ENCODE measurements at places on chromosomes 4 and X. TPM values are rescaled to one million over a fixed set of nuclear protein-coding genes. Genes with fewer than 3 reads are reported as not detected.

DNA sequence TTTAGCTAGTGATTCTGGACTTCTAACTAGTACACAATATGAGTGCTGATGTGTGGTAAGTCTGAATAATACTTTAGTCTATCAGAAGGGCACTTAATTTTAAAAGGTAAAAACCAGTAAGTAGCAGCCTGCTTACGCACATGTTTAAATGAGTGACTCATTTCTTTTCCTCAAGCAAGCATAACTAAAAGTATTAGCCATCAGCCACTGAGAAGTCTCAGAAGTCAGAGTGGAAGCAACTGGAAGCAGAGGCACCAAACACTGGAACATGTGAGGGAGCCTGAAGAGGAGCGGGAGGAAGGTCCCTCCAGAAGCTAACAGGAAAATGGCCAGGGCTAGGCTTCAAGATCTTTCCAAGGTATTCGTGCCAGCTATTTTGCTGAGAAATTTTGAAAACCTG lies 257.7 kb downstream of the RAPGEF2 start:
- no peaks in the 10 kb centered on the region for H3K4me1 ChIP-seq
- H3K36me3 ChIP-seq = peaks cover 31% of the 10 kb centered on the region
- H3K27me3 ChIP-seq = no peaks in the 10 kb centered on the region
- H3K4me3 ChIP-seq = no peak overlapping the region

GRCh38 chr4:120007191-120007871 lies 59.3 kb downstream of the MAD2L1 start:
- DNase-seq = no peak
- H3K4me1 ChIP-seq = no peaks in the 10 kb centered on the region
- H3K27me3 ChIP-seq = no peaks in the 10 kb centered on the region
- H3K36me3 ChIP-seq = no peaks in the 10 kb centered on the region
- H3K4me3 ChIP-seq = no peak overlapping the region

- H3K27ac ChIP-seq = no peak overlapping the region
- H3K36me3 ChIP-seq = no peaks in the 10 kb centered on the region
- no peaks in the 10 kb centered on the region for H3K4me1 ChIP-seq
- peak; percentile 7 for DNase-seq
These were observed 83.8 kb upstream of the HHIP start for GRCh38 chr4:144562019-144562705.

- H3K4me1 ChIP-seq = no peaks in the 10 kb centered on the region
- H3K36me3 ChIP-seq = no peaks in the 10 kb centered on the region
- no peak overlapping the region for H3K27ac ChIP-seq
- no peak overlapping the region for H3K4me3 ChIP-seq
- no peak for DNase-seq
- no peaks in the 10 kb centered on the region for H3K27me3 ChIP-seq
These were observed 40.9 kb upstream of the PRDM8 start for GRCh38 chr4:80156410-80156809.

DNA sequence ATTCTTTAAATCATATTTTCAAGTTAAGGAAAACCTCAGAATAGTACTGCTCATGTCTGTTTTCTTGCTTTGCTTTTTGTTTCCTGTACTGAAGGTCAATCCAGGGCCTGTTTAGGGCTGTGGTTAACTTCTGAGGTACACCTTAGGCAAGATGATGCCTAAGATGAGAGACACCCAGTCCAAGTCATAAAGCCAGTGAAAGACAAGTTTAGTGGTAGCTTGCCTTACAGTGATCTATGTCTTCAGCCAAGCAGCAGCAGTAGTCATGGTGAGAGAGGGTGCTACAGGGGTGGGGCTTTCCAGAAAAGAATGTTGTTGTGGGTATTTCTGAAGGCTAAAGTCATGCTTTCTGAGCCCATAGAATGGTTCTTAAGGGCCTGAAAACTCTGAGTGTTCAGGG lies 173.7 kb downstream of the VSIG4 start:
- H3K27me3 ChIP-seq = no peaks in the 10 kb centered on the region
- DNase-seq = peak; percentile 43
- no peak overlapping the region for H3K4me3 ChIP-seq
- H3K36me3 ChIP-seq = no peaks in the 10 kb centered on the region
- no peak overlapping the region for H3K27ac ChIP-seq
- no peaks in the 10 kb centered on the region for H3K4me1 ChIP-seq

GRCh38 chr4:47752214-47752613 lies 85.7 kb downstream of the CORIN start:
- DNase-seq = no peak
- H3K4me3 ChIP-seq = no peak overlapping the region
- no peak overlapping the region for H3K27ac ChIP-seq
- H3K27me3 ChIP-seq = no peaks in the 10 kb centered on the region
- H3K36me3 ChIP-seq = no peaks in the 10 kb centered on the region

- no peak for DNase-seq
- no peaks in the 10 kb centered on the region for H3K4me1 ChIP-seq
- no peak overlapping the region for H3K4me3 ChIP-seq
- no peaks in the 10 kb centered on the region for H3K27me3 ChIP-seq
These were observed 285.8 kb upstream of the TRPC5 start for GRCh38 chrX:112368371-112368770.

DNA sequence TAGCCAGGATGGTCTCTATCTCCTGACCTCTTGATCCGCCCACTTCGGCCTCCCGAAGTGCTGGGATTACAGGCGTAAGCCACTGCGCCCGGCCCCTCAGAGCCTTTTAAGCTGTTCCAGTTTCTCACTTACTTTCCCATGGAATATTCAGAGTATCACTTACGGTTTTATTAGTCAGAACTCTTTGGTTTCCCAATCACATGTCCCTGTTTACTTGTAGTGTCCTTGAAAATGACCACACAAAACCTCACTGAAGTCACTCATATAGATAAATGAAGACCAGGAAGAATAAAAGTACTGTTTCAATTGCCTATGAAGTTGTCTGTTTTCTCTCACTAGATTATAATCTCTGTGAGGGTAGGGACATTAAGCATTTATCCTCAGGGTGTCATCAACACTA lies 217.2 kb upstream of the HCCS start:
- no peaks in the 10 kb centered on the region for H3K4me1 ChIP-seq
- no peak for DNase-seq
- H3K4me3 ChIP-seq = no peak overlapping the region

GRCh38 chrX:7480721-7481120 lies 332.8 kb upstream of the PUDP start:
- H3K27me3 ChIP-seq = no peaks in the 10 kb centered on the region
- H3K4me1 ChIP-seq = no peaks in the 10 kb centered on the region
- no peak overlapping the region for H3K4me3 ChIP-seq
- H3K27ac ChIP-seq = no peak overlapping the region

DNA sequence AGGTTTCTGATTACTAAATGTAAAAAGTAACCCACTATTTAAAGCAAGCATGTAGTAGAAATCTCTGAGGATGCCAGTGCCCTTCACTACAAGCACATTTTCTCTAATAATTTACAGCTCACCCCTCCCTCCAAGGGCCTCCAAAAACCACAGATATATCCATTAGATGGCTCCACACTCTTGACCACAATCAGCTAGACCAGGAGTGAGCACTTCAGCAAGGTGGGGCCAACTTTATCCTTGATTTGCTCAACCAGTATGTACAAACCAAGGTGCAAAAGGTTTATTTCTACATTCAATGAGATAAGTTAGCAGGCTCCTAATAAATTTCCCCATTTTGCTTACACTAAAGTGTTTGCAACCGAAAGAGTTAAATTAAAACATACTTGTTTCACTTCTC lies 35.8 kb downstream of the RFC1 start:
- H3K27me3 ChIP-seq = no peaks in the 10 kb centered on the region
- H3K36me3 ChIP-seq = peaks cover 2% of the 10 kb centered on the region
- DNase-seq = no peak
- no peak overlapping the region for H3K4me3 ChIP-seq
- H3K4me1 ChIP-seq = no peaks in the 10 kb centered on the region
- no peak overlapping the region for H3K27ac ChIP-seq

DNA sequence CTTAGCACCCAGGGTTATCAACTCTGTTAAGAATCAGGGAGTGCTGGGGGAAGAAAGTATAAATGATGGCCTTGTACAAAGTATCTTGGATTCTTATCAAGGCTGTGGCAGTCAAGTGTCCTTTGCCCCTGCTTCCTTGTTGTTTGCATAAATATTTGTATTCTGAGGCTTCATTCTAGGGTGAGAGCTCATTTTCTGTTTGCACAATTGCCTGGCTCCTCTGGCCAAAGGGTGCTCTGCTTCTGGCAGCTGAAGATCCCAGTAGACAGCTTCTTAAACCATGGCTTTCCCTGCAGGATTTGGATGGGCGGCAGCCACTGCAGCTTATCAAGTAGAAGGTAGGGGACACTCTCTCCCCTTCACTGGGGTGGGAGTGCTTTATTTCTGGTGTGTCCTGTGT lies at the start of gene GBA3:
TSS of gene GBA3 (plus strand) at position 202 of the 400 bp plus-strand sequence.
- H3K36me3 ChIP-seq = peaks cover 3% of the 10 kb centered on the region
- DNase-seq = peak; percentile 95
- H3K4me3 ChIP-seq = peak within 1 kb of the TSS; percentile 60
- no peaks in the 10 kb centered on the region for H3K27me3 ChIP-seq

DNA sequence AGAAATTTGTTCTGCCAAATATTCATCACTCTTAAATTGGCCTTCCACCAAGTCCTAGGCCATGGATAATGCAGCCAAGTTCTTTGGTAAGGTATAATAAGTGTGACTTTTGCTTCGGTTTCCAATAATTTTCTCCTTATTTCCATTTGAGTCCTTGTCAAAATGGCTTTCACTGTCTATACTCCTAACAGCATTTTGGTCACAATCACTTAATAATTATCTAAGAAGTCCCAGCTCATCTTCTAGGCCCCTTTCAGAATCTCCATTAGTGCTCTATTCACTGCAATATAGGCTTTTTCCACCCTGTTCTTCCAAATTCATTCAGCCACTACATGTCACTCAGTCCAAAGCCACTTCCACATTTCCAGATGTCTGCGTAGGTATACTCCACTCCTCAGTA lies 51.0 kb upstream of the SPIN4 start:
- no peaks in the 10 kb centered on the region for H3K36me3 ChIP-seq
- no peak overlapping the region for H3K4me3 ChIP-seq
- no peaks in the 10 kb centered on the region for H3K27me3 ChIP-seq

DNA sequence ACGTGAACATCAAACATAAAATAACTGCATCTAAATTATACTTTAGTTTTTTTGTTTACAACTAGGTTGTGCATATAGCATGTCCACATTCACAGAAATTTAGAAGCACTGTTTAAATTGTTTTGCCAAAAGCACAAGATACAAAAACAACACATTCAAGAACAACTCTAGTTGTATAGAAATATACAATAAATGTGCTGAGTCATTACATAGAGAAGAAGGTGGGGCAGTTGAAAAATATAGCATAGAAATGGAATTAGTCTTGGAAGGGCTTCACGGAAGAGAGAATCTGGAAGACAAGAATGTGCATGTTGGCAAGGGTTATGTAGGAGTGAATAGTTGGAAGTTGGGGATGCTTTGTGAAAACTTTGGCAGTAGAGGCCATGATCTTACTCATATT lies 239.0 kb upstream of the GLRA2 start:
- H3K4me1 ChIP-seq = no peaks in the 10 kb centered on the region
- H3K27me3 ChIP-seq = no peaks in the 10 kb centered on the region
- no peak for DNase-seq
- H3K27ac ChIP-seq = no peak overlapping the region
- no peak overlapping the region for H3K4me3 ChIP-seq
- H3K36me3 ChIP-seq = no peaks in the 10 kb centered on the region

DNA sequence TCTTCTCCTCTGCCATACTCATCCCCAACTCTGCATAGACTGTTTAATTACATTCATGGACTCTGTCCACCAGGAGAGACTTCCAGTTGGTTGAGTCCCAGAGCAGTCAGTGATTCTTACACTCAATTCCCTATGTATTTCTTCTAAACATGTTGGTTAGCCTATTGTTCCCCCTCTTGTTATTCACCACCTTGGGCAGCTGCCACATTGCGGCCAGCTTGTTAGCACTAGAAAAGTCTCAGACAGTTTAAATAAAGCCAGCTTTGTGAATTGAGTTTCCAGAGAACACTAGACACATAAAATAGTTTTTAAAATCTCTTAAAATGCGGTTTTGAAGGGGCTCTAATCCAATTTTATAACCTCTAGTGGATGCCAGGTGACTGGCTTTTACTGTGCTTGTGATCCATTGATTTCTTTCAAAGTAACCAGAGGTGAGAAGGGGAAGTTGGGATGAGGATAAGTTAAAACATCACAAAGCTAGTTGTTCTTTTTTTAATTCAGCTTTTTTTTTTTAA lies 827.7 kb downstream of the FSTL5 start:
- no peak overlapping the region for H3K4me3 ChIP-seq
- H3K4me1 ChIP-seq = no peaks in the 10 kb centered on the region
- no peaks in the 10 kb centered on the region for H3K36me3 ChIP-seq
- no peak overlapping the region for H3K27ac ChIP-seq
- DNase-seq = no peak

DNA sequence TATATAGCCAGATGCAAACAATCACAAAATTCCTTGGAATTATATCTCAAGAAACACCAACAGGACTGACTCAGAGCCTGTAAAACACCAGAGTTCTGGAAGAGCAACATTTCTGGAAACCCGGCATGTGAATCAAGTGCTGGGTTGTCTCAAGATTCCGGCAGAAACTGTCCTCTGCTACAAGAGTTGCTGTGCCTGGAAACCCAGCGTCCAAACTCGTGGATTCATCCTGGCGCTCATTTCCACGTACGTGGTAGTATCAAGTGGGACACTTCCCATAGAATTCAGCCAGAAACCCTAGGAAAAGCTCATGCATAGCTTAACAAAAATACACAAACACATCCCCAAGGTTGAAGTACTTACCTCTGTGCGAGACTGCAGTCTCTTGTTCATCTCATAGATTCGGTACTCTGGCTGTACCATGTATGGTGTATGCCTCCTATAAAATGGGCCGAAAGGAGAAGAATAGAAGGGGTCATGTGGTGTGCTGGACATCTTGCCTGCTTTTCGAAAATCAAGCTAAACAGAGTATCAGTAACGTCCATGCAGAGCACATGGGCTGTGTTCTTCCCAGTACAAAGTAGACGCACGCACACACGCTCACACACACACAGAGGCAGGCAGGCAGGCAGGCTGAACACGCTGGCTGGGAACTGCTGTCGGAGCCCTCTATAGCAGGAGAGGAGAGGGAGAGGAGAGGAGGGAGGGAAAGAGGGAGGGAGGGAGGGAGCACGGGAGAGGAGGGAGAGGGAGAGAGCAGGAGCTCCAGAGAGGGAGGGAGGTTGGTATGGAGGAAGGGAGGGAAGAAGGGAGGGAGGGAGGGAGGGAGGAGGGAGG lies at the start of gene LDB2:
TSS of gene LDB2 (minus strand) at position 655 of the 837 bp plus-strand sequence.
- no peaks in the 10 kb centered on the region for H3K36me3 ChIP-seq
- H3K4me1 ChIP-seq = no peaks in the 10 kb centered on the region
- H3K4me3 ChIP-seq = no peak within 1 kb of the TSS
- peak within 1 kb of the TSS; percentile 78 for H3K27ac ChIP-seq
- peaks cover 3% of the 10 kb centered on the region for H3K27me3 ChIP-seq

The RBM47 gene
- polyA plus RNA-seq = 49.5 TPM

The USP51 gene
- polyA plus RNA-seq = 9.8 TPM

The CHIC1 gene
- 13.4 TPM for polyA plus RNA-seq

The PLXNA3 gene
- 10.7 TPM for polyA plus RNA-seq

The DDX53 gene
- not detected for polyA plus RNA-seq

The MTNR1A gene
- polyA plus RNA-seq = 0.24 TPM

The HSD17B10 gene
- 73.8 TPM for polyA plus RNA-seq

The HHIP gene
- polyA plus RNA-seq = 0.22 TPM

The DSPP gene
- polyA plus RNA-seq = not detected

The NXF3 gene
- polyA plus RNA-seq = 0.77 TPM

Measured in small intestine (tissue), 16 donors.